CD4-positive, alpha-beta T cell treated with Interleukin-15 for 4 hours (primary cell): ENCODE measurements at places on chromosomes 6 and 20.

GRCh38 chr6:153800580-153801188, 238.4 kb upstream of the OPRM1 start:
- DNase-seq = no peak

- no peak for DNase-seq
Observed at GRCh38 chr6:168996356-168996625, 257.4 kb downstream of the THBS2 start.

- DNase-seq = no peak
Observed at GRCh38 chr6:155412335-155412734, 43.3 kb downstream of the NOX3 start.

- DNase-seq = no peak
Observed at GRCh38 chr20:31605902-31606803, 1.1 kb downstream of the ID1 start.

DNA sequence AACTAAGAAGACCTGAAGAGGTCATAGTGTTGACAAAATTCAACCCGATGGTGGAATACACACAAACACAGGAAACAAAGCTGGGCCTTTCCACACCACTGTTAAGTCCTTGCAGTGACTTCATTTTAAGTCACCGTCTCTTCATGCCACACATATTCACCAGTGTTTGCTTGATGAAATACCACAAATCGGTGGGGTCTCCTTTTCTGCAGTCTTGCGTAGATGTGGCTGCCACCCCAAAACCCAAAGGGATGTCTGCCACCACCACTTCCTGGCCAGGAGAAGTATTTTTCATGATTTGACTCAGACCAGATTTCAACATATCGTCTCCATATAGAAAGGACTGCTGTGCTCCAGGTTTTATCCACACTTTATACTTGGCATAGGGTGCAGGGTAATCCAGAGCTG, 11.0 kb upstream of the COL10A1 start:
- no peak for DNase-seq

GRCh38 chr6:6248651-6249050, 71.8 kb downstream of the F13A1 start:
- DNase-seq = no peak

DNA sequence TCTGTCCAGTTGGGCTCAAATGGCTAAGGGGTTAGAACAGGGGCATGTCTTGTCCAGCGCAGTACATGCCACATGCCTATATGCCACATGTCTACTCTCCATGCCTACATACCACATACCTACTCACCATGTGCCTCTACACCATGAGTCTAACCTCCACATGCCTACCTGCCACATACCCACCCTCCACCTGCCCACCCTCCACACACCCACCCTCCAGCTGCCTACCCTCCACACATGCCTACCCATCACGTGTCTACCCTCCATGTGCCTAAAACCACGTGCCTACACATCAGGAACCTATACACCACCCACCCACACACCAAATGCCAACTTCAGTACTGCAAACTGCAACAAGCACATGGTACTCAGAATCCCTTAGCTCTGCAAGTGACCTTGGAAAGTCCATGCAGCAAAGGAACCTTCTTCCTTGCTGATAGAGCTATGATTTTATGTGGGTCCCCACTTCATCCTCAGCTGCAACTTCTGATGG, 113.0 kb upstream of the CST7 start:
- DNase-seq = no peak

- DNase-seq = no peak
Observed at GRCh38 chr6:1609041-1609647, 571 bp upstream of the FOXC1 start.

GRCh38 chr20:16444057-16444777, 129.0 kb downstream of the KIF16B start:
- no peak for DNase-seq

DNA sequence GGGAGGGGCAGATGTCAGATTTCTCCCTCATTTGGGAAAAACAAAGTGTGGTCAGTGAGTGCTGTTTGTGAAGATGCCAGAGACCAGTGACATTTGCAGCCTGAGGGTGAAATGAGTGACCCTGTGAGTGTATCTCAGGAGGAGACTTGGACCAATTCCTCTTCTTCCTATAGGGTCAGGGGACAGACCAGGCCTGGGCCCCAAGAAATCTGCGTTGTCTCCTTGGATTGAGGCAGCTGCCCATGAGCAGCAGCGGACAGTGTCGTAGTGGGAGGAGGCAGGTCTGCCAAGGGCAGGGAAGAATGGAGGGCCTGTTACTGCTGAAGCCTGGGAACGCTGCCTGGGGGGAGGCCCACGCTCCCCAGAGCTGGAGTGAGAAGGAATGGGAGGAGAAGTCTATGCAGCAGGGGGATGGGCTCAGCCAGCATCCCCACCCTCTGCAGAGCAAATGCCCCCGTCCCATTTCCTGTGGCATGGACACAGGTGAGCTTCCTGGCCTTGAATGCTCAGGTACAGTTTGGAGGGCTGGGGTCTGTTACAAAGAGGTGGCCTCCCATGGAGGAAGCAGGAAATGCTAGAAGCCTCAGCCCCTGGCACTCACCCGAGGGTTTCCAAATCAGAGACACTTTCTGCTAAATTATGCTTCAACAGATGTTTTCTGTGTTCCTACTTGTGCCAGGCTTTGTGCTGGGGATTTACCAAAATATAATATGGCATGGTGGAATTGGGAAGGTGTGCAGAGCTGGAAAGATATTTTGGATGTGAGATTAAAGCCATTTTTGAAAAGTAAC, 29.8 kb downstream of the DAAM2 start:
- DNase-seq = no peak

DNA sequence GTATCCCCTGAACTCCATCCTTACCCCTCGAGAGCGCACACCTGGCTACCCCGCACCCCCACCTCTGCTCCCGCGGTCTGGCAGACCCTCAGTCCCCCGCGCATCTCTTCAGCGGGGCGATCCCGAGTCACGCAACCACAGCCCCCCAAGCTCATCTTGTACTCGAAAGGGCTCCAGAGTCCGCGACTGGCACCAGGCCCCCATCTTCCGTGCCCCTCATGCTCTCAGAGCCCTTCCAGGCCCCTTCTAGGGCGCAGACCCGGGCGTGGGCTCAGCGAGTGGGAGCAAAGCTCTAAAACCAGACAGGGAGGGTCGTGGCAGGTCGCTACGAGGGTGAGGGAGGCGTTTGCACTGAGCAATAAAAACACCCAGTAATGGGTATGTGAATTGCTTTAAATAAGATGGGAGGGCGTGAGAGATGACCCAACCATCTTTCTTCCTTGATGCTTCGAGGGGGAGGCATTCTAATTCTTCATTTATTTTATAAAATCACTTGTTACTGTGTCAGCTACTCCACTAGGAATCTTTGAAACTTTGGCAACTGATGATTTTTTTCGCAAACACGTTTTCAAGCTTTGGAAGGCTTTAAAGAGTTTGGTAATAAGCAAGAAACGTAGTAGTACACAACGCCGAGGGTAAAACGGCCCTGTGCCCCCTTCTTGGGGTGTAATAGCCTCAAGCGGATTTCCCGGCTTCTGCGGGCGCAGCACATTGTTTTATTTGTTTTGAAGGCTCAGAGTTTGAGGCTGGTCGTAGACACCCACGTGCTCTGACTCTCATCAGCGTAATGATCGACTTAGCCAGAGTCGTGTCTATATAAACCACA, 42.6 kb upstream of the SUPT3H start:
- DNase-seq = peak; percentile 54

GRCh38 chr6:14178083-14178445, 60.5 kb downstream of the CD83 start:
- no peak for DNase-seq

DNA sequence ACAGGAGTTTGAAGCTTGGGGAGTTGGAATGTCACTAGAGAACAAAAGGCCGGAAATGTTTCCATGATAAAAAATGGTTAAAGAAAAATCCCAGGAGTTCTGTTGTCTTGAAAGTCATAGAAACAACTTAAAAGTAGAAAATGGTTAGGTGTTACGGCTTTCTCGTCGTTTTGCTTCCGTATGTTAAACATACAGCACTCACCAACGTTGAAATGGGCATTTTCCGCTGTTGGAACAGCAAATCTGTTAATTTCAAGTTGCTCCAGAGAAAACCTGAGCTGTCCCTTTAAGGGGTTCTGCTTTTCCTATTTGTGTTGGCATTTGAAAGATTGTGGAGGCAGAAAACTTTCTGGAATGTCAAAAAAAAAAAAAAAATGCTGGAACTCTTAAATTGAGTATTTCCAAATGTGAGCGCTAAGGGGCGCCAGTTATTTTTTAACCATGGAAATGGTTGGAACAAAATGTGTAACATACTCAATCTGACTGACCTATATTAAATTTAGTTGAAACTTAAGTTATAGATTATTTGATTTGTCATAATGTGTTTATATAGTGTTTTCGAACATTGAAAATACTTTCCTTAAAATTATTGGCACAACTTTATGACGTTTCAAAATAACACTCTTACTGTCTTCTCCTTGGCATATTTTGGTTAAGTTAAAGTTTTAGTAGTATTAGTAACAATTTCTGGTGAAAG, 2.2 kb downstream of the QKI start:
- DNase-seq = peak; percentile 50

DNA sequence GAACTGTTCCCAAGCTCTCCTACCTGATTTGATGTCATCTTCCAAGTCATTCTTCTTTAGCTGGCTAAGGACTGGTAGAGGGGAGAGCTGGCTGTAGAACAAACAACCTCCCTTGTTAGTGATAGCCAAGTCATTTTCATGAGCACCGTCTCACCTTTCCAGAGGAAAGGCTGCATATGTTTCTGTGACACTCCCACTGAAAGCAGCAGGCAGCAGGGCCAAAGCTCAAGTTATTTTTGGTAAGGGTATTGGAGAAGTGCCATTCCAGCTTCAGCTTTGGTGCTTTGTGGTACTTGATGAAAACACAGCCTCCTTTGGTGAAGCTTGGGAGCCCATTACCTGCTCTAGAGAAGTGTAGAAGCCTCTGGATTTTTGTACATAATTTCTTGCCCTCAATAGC, 5.4 kb upstream of the DOK5 start:
- no peak for DNase-seq

DNA sequence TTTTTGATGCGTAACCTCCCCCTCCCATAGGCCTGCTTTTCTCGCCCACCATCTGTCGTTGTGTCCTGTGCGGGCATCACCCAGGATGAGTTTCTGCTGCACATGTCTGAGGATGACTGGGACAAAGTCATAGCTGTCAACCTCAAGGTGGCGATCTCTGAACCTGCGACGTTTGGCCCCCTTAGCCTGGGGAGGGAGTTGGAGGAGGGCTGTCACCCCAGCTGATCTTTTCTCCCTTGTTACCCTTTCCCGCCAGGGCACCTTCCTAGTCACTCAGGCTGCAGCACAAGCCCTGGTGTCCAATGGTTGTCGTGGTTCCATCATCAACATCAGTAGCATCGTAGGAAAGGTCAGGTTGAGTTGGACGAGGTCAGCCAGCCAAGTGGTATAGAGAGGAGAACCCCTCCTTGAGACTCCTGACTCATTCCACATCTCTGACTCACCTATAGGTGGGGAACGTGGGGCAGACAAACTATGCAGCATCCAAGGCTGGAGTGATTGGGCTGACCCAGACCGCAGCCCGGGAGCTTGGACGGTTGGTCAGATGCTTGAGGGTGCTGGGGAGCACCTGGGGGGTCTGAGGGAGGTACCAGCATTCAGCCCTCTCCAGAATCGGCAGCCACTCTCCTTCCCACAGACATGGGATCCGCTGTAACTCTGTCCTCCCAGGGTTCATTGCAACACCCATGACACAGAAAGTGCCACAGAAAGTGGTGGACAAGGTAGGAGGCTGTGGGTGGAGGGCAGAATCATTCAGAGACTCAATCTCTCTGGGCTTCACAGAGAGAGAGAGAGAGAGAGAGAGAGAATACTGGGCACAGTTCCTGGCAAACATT, 954 bp downstream of the HSD17B8 start:
- DNase-seq = peak; percentile 41

GRCh38 chr20:40938020-40938419, 90.6 kb upstream of the TOP1 start:
- DNase-seq = no peak

GRCh38 chr6:28117386-28118050, 6.9 kb upstream of the ZSCAN16 start:
- DNase-seq = no peak

- no peak for DNase-seq
Observed at GRCh38 chr6:84441456-84441855, 214.0 kb upstream of the CEP162 start.

GRCh38 chr20:6113951-6114350, 8.9 kb downstream of the FERMT1 start:
- no peak for DNase-seq
